Stimulated activated CD4-positive, alpha-beta T cell treated with anti-CD3 and anti-CD28 coated beads, Interleukin-4, amount 100 ng/mL, for 1 hour (primary cell): ENCODE measurements at places on chromosomes 3 and 15.

- no peak for DNase-seq
Measured at GRCh38 chr3:169237201-169237600, 426.3 kb downstream of the MECOM start.

- no peak for DNase-seq
Measured at GRCh38 chr3:29281344-29282241, 722 bp downstream of the RBMS3 start.

DNA sequence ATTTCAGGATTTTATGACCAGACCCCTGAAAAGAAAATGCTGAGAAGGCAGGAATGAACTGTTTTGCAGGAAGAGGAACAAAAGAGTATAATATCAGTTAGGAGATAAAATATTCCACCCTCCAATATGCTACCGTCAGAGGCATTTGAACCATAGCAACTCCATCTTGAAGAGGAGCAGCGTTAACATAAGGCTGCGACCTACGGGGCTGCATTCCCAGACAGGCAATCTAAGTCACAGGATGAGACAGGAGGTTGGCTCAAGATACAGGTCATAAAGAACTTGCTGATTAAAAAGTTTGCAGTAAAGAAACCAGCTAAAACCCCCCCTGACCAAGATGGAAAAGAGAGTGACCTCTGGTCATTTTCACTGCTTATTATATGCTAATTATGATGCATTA lies 22.9 kb downstream of the CCDC39 start:
- no peak for DNase-seq

- no peak for DNase-seq
Measured at GRCh38 chr3:151765685-151766084, 32.0 kb downstream of the AADACL2 start.

GRCh38 chr3:56373386-56373785 lies 94.9 kb downstream of the ERC2 start:
- no peak for DNase-seq

DNA sequence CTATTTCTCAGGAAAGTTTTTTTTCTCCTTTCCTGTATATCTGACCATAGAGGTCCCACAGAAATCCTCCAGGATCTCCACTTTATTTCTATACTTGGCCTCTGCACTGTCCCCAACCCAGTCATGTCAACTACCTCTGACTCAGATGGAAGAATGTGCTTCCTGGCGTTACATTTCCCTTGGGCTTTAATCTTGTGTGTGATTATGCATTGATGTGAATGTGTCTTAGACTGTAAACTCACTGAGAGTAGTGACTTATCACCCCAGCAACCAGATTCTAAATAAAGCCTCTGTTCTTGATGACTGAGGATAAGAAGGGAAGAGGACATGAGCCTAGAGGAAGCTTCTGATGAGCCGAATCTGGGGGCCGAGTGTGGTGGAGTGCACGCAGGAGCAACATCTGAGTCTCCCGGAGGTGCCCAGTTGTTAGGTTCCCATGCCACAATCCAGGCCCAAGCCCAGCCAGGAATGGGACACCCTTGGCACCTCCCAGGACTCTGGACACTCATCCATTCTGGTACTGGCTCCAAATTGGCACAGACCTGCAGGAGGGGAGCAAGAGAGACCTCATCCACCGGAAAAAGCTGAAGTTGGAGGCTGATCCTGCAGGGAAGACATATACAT lies 32.1 kb upstream of the HEG1 start:
- DNase-seq, result no peak

- DNase-seq, result peak; percentile 48
Measured at GRCh38 chr15:92883163-92883875, 16.8 kb upstream of the CHD2 start.

DNA sequence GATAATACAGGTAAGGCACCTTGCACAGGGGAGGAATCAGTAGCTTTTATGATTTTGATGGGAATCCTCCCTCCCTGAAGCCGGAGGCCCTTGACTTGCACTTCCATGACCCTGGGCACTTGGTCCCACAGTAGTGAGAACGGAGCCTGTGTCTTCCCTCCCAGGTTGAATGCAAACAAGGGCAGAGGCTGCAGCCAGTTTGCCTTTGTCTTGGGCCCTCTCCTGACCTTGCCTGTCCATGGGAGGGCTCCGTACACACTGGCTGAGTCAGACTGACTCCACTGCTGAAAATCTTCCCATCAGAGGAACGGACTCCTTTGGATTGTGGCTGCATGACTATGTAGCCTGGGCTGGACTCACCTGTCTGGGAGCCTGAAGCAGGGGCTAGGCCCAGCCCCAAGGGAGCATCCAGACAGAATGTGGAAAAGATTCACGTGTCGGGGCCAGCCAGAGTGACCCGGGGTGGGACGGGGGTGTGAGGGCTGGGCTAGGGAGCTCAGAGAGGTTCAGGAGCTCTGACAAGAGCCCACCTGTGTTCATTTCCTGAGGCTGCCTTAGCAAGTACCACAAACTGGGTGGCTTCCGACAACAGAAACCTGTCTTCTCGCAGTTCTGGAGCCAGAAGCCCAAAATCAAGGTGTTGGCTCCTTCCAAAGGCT lies 9.5 kb downstream of the TBC1D21 start:
- DNase-seq, result no peak

GRCh38 chr3:99873269-99874102 lies 55.8 kb downstream of the CMSS1 start:
- no peak for DNase-seq

DNA sequence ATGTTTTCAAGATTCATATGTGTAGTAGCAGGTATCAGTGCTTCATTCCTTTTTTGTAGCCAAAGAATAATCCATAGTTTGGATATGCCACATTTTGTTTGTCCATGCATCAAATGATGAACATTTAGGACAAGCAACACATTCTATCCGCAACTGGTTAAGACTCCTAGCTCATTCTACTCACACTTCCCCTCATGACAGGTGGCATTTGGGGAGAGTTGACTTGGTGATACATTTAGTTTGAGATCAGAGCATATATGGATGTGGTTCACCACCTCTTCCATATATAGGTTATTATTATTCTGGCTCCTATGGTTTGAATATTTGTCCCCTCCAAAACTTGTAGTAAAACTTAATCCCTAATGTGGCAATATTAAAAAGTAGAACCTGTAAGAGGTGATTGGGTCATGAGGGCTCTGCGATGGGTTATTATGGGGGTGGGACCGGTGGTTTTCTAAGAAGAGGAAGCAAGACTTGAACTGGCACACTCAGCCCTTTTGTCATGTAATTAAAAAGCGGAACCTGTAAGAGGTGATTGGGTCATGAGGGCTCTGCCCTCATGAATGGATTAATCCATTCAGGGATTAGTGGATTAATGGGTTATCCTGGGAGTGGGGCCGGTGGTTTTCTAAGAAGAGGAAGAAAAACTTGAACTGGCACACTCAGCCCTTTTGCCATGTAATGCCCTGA lies 75.3 kb upstream of the HRH1 start:
- DNase-seq, result no peak

- DNase-seq, result no peak
Measured at GRCh38 chr3:51932471-51933370, 9.0 kb downstream of the RRP9 start.

- no peak for DNase-seq
Measured at GRCh38 chr3:175526191-175526590, 667.1 kb downstream of the NAALADL2 start.
